ENCODE measurements at places on chromosomes 13 and 19.

- DNase-seq, result no peak
Measured at GRCh38 chr13:46339035-46339666, 47.9 kb downstream of the RUBCNL start.

DNA sequence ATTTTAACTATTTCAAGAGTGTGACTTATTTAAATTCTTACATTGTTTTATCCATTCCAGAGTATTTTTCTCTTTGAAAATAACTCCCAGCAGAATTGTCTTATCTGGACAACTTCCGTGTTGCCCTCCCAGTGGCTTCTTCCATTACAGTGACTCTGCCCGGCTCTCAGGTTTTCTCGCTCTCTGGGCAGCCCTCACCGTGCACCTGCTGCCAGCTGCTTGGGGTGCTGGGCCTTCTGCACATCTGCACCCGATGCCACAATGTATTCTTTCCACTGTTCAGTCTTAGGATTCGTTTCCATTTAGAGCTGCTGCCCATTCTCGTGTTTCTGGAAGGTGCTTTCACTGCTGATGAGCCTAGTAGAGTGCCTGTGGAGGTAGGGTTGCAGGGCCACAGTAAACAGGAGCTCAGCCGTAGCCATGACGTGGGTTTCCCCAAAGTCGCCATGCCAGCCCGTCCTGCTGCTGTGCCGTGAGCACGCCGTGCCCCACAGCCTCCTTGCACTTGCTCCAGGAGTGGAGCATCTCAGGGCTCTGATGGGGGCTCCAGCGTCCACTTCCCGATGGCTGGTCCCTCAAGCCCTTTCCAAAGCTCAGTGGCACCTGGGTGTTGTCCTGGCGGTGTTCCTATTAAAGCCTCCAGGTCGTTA is 46.1 kb upstream of the DCUN1D2 start:
- no peak for DNase-seq

DNA sequence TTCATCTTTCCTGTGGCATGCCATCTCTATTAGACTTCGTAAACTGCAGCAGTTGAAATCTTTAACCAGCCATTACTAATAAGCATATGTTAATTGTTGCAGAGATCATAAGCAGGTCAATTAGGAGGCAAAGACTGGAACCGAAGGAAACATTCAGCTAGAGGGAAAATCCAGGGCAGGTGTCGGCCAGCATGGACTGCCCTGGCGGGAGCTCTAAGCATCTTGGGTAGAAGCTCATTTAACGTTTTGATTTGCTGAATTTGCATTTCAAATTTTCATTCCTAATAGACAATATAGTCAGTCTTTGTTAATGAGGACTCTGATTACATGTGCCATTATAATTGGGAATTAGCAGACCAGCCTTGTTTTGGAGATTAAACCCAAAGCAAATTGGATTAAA is 238.6 kb downstream of the POU4F1 start:
- no peak for DNase-seq

GRCh38 chr13:72963762-72964161 is 95.0 kb upstream of the KLF5 start:
- DNase-seq, result no peak

DNA sequence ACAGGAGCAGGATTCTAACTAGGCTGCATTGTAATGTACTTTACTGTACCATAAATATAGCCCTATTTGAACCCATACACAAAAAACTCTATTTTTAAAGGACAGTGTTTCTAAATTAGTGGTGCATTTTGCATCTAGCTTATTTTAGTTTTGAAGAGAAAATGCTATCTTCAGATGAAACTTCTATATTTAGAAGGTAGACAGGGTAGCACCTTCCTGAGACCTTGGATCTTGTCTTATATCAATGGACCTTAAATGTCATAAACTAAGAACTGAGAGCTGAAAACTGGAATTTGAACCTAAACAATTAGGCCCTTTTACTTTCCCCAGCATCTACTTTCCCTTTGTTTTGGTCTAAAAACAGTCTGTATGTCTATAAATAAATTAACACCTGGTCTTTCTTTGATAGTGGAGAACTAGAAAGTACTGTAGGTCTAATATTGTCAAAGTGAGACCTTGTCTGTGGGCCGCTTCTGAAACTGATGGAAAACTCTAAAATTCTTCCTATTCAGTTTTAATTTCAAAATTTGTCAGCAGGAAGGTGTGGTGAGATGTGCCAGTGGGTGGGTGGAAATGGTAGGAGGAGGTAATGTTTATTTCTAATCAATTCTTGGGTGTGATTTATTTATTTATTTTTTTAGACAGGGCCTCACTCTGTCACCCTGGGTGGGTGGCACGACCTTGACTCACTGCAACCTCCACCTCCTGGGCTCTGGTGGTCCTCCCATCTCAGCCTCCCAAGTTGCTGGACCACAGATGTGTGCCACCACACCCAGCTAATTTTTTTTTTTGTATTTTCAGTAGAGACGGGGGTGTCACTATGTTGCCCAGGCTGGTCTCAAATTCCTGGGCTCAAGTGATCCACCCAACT is 10.1 kb downstream of the COG3 start:
- DNase-seq, result no peak

- no peak for DNase-seq
Measured at GRCh38 chr19:12318782-12319413, 14.5 kb downstream of the ZNF563 start.

GRCh38 chr13:50916701-50917184 is 7.2 kb downstream of the RNASEH2B start:
- no peak for DNase-seq

DNA sequence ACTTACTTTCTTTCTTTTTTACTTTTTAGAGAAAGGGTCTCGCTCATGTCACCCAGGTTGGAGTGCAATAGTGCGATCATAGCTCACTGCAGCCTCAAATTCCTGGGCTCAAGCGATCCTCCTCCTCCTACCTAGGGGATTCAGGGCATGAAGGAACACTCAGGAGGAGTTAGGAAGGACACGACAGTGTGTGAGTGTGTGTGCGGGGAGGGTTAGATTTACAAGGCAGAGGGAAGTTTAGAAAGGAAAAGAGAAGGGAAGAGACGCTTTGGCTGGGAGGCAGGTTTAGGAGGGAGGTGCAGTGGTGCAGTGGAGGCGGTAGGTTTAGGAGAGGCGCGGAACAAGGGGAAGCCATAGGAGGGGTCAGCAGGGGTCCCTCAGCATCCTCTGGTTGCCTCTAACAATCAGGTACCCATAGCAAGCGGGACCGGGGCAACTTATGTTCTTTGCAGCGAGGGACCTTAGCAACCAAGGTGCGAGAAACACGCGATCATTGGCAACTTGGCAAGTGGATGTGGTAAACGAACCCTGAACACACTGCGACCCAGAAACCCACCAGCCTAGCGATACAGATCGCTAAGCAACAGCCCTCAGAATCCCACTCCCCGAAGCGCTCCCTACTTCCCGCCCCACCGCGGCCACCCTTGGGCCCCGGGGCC is 501 bp downstream of the SIRT2 start:
- DNase-seq, result no peak

GRCh38 chr13:77406644-77407440 is 79.9 kb upstream of the MYCBP2 start:
- no peak for DNase-seq

- DNase-seq, result peak; percentile 34
Measured at GRCh38 chr19:1130771-1131717, 27.2 kb downstream of the GPX4 start.

DNA sequence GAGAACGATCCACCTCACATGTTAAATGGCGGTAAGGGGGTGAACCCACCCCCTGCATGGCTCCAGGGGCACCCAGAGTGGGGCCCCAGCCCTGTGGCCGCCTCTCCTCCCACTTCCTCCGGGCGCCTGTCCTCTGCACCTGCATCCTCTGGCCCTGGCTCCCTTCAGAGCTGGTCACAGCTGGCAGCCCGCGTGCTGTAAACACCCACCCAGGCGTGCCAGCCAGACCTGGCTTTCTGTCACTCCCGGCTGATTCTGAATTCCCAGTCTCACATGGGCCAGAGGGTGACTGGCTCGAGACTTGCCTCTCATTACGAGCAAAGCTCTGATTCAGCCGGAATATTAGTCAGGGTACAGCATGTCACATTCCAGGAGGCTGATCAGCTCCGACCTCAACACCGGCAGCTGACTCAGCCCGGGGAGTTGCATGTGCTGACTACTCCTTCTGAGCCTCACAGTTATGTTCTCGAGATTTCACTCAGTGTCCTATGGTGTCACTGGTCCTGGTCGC is 75.1 kb downstream of the GNG7 start:
- no peak for DNase-seq

- DNase-seq, result no peak
Measured at GRCh38 chr19:31903979-31904378, 441.4 kb upstream of the ZNF507 start.

GRCh38 chr13:109595471-109595870 is 190.9 kb downstream of the IRS2 start:
- DNase-seq, result no peak

- DNase-seq, result no peak
Measured at GRCh38 chr13:43301346-43301969, 278.1 kb downstream of the DNAJC15 start.

GRCh38 chr19:19489804-19490204 is 25.5 kb downstream of the TSSK6 start:
- DNase-seq, result no peak

DNA sequence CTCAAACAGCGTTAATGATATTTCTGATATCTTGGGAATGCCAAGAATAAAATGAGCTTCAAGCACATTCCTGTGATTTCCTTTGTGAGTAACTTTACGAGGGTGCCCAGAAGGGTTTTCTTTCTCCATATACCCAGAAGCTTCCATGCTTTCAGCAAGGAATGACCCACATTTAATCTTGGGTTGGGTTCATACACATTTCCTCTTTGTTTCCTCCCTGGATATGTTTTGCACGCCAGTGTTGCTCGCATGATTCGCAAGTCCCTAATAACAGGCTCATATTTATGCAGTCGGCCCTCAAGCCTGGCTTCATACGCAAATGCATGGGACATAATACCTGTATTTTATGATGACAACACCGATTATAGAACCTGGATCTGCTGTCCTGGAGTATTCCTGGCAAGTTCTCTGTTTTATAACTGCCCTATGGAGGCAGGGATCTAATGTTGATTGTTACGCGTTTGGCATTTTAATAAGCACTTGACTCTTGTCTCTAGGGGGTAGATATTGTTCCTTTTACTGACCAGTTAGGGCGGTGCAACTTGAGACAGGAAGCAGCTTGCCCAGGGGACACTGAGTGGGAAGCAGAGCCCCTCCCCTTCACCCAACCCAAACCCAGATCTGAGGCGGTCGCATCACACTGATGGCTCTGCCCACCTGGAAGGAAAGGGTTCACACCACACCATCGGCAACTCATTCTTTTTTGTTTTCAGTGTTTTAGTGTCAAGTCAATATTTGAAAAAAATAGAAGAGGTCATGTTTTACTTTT is 220.4 kb upstream of the SOX1 start:
- DNase-seq, result no peak

GRCh38 chr19:4075373-4075772 is 8.7 kb upstream of the ZBTB7A start:
- DNase-seq, result no peak

- no peak for DNase-seq
Measured at GRCh38 chr13:33316890-33317289, 31.3 kb upstream of the STARD13 start.

GRCh38 chr13:84481958-84482357 is 599.7 kb upstream of the SLITRK1 start:
- no peak for DNase-seq

DNA sequence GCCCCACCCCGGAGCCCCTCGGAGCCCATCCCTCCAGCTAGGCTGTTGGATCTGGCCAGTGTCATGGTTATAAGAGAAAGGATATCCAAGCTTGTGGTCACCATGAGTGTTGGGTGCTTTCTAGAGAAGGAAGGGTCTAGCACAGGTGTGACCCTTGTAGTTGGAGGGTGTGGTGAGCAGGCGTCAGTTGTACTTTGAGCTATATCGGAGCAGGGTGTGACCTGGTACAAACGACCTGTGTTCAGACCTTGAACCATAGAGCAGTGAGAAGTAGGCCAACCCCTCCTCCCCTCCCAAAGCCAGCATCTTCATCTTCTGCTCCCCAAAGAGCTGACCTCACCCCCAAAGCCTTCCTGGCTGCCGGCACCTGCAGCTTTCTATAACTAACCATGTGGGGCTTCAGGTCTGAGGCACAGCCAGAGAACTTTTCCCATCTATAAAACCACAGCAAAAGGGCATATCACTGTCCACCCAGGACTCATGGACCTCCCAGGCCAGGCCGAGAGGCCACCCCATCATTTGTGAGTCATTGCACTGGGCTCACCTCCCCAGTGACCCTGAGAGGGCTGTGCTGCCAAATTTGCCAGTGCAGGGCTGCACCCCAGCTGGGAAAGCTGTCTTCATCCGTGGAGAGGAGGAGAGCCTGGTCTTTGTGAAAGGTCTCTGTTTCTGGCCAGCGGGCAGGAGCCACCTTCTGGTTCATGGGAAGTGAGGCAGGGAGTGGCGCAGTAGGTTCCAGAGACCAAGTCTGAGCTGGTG is 14.2 kb downstream of the RAB8A start:
- DNase-seq, result no peak

GRCh38 chr13:50915565-50915964 is 6.0 kb downstream of the RNASEH2B start:
- no peak for DNase-seq

DNA sequence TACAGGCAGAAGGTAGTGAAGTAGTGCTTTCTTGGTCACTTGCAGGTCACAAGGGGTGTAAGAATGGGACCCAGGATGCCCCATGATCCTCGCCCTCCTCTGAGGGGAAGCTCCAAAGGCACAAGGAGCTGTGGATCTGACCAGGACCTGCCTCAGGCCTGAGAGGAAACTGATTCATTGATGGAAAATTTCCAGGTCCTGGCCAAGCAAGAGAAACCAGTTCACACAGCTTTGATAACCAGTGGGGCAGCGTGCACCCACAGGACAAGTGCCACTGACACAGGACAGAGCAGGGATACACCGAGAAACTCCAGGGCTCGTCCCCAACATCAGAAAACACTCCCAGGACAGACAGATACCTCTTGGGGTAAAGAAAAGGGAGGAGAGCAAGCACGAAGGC is 177.1 kb downstream of the RBM26 start:
- DNase-seq, result no peak

- peak; percentile 62 for DNase-seq
Measured at GRCh38 chr19:18290302-18291018, 9.0 kb upstream of the JUND start.

- DNase-seq, result peak; percentile 18
Measured at GRCh38 chr19:3274942-3275582, 50.6 kb downstream of the CELF5 start.

DNA sequence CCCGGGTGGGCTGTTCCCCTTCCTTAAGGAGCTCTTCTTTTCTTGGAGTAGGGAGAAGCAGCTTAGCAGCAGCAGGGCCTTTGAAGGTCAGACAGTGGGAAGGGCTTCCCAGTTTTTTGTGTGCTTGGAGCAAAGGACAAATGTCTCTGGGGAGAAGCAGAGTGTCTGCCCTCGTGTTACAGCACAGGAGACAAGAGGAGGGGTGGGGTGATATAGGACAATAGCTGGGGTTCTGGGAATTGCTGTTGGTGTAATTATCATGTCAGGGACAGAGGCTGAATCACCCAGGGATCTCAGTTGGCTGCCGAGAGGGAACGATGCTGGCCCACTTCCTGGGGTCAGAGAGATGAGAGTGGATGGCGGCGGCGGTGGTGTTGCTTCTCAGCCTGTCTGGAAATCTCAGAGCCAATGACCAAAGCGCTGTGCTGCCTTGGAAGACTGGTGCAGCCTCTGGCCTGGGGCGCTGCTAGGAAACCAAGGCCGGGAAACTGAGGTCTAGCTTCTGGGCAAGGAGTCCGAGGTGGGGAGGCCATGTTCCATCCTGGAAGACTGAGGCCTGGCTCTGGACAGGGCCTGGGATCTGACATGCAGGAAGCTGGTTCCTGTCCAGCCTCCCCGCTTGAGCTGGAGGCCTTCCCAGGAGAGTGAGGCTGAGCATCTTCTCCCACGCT is 1.2 kb downstream of the INAFM1 start:
- no peak for DNase-seq

GRCh38 chr13:40329781-40330485 is 336.5 kb downstream of the FOXO1 start:
- DNase-seq, result no peak

GRCh38 chr13:98651744-98652143 is 74.8 kb upstream of the STK24 start:
- no peak for DNase-seq

All from T follicular helper cell (primary cell).